Brain (organoid and tissue), 16 donors: ENCODE measurements at places on chromosomes 7 and 10. TPM values are rescaled to one million over a fixed set of nuclear protein-coding genes. Genes with fewer than 3 reads are reported as not detected.
A peak's percentile ranks its signal among the peaks of the same experiment; 100 is the strongest.

The DHTKD1 gene
- 23.2 TPM for polyA plus RNA-seq

The CCDC3 gene
- 120 TPM for polyA plus RNA-seq

The ZNF804B gene
- not detected for polyA plus RNA-seq

The GPR85 gene
- polyA plus RNA-seq: 6.7 TPM

DNA sequence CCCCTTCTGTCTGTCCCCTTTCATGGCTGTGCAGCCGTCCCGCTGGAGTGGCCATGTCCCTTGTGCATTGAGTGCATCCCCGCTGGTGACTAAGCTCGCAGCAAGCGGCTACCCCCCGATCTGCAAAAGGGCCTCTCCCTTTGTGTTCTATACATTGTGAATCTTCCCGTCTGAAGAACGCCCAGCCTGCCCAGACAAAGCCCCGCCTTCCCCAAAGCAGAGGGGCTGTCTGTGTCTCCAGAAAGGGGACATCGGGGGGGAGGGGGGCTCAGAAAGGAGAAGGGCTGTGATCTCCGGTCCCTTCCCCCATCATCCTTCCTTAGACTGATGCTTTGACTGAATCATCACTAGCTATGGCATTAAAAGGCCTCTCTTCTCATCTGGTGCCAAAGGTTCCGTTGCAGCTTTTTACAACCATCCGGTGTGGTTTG is 11.9 kb downstream of the NPTX2 start:
- DNase-seq: peak; percentile 92

- no peak for DNase-seq
Observed at GRCh38 chr7:18803923-18804322, 308.4 kb downstream of the HDAC9 start.

DNA sequence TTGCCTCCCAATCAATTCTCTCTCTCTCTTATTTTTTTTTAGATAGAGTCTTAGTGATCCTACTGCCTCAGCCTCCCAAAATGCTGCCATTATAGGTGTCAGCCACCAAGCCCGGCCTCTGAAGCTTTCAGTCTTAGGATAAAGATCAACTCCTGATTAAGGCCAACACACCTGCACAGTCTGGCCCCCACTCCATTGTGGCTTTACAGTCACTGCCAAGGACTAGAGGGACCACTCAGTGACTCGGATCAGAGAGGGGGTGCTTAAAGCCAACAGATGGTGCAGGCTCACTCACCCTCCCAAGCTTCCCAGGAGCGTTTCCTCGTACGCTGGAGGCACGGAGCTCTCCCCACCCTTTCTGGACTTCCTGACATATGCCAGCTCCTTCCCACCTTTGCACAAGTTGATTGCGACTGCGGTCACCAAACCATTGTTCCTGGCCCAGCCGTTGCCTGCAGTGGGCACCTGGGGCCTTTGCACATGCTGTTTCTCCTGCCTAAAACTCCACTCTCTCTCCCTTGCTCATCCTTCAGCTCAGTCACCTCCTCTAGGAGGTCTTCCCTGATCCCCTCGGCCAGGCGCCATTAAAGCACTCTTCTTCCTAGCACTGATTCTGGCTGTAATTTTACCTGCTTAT is 1.7 kb upstream of the CDH23 start:
- DNase-seq: no peak

GRCh38 chr7:51198654-51199053 is 118.0 kb downstream of the COBL start:
- no peak for DNase-seq

GRCh38 chr7:100544967-100545359 is 6.0 kb downstream of the AGFG2 start:
- DNase-seq: no peak

GRCh38 chr10:11095374-11095801 is 77.7 kb downstream of the CELF2 start:
- DNase-seq: peak; percentile 87
